Astrocyte of the spinal cord (primary cell): ENCODE measurements at places on chromosomes 16 and 17.
A peak's percentile ranks its signal among the peaks of the same experiment; 100 is the strongest.

DNA sequence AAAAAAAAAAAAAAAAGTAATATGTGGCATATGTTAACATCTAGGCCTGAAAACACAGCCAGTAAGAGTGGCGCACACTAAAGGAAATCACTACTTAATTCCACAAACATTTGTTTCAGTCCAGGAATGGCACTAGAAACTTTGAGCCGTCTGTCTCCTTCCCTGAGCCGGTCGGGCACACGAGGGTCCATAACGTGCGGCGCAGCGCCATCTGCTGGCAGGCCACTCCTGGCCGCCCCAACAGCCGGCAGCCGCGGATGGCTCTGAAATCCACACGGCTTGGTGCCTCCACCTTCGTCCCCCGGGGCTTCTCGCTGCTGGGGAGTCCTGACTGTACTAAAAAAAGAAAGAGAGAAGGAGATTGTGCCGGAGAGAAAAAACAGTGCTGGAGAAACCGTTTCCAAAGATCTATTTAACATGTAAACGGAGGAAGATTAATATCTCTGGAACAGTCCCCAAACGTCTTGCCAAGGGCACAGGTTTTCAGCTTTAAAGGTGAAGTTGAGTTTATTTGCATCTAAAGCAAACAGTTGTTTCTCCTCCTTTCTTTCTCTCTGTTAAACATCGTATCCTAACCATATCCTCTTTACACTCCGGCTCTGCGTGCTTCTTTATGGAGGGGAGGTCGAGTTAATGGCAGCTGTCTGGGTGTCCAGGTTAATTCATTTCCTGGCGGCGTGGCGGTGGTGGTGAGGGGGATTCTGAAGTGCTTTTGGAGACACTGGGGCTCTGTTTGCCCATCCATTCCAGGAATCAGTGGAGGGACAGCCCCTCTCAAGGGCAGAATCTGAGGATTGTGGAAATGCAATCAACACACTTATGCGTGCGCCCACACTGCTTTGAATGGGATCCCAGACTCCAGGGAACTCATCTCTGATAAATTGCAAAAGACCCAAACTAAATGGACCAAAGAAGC lies 611.3 kb upstream of the SALL1 start:
- peak; percentile 81 for DNase-seq

GRCh38 chr16:20879175-20880040 lies 20.8 kb downstream of the DCUN1D3 start:
- DNase-seq: peak; percentile 57

DNA sequence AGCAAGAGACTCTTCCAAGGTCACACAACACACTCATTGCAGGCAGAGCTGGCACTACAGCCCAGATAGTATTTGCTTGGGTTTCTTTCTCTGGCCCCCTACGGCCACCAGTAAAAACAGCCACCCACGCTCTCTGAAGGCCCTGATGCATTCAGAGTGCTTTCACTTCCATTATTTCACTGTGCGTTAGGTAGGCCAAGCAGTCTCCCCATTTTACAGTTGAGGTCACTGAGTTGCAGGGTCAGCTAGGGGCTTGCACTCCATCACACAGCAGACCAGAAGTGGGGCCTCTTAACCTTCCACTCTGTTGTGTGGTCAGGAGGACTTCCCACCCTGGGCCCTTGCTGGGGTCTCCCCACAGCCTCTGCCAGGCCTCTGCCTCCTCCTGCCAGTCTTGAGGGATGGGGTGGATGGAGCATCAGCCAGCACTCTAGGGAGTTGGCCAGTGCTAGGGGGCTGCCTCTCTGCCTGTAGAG lies 2.5 kb downstream of the TBX21 start:
- no peak for DNase-seq

DNA sequence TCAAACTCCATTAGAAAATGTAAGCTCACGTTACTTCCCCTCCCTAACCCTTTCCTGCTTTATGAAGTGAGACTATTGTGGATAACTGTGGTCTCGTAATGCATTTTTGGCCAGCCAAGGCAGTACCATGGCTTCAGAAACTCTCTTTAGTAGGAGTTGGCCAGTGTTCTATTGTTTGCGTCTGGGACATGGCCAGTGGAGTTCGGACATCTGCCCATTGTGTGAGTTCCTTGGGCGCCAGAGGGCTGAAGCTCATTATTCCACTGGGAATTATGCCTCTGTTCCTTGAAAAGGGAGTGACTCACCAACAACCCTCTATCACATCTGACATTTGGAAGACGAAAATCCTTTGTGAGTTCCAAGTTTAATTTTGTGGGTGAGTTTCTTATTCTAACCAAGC lies 319.5 kb upstream of the SOX9 start:
- DNase-seq: peak; percentile 79

DNA sequence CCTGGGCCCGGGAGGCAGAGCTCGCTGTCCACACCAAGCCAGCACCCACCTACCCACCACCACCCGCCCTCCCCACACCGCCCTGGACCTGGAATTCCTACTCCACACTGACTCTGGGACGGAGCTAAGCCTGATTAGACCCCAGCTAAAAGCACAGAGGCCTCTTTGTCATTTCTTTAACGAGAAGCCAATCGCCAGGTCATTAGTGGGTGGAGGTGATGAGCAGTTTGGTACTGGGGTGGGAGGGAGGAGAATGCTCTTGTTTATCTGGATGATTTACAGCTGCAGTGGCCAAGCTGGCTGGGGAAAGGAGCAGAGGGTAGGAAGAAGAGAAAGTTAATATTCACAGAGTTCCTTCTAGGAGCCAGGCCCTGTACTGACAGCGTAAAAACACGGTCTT lies 6.0 kb upstream of the BHLHA9 start:
- DNase-seq: no peak

DNA sequence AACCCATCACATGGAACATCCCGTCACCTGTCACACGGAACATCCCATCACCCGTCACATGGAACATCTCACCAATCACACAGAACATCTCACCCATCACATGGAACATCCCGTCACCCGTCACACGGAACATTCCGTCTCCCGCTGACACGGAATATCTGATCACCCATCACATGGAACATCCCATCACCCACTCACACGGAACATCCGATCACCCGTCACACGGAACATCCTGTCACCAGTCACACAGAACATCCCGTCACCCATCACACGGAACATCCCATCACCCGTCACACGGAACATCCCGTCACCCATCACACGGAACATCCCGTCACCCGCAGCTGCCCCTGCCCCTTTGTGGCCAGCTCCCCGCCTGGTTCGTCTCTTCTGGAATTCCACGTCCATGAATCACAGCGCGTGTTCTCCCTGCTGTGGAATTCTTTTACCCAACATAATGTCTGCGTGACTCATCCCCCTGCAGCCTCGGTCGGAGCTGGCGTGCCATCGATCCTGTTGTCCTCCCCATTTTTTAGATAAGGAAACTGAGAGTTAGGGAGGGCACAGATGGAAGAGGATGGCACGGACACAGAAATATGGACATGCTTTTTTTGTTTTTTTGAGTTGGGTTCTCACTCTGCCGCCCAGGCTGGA lies 5.6 kb downstream of the CPNE7 start:
- peak; percentile 98 for DNase-seq

- DNase-seq: no peak
Observed at GRCh38 chr16:26712876-26713275, 353.9 kb upstream of the C16orf82 start.

GRCh38 chr16:1008085-1008484 lies 26.5 kb downstream of the SOX8 start:
- DNase-seq: no peak

- no peak for DNase-seq
Observed at GRCh38 chr16:30366511-30366910, 3.8 kb downstream of the TBC1D10B start.

GRCh38 chr17:32341857-32342602 lies at the start of gene C17orf75:
Gene C17orf75 (minus strand): TSS chr17:32342173. CDS start chr17:32342139, 34 bp downstream.
- DNase-seq: peak; percentile 77

DNA sequence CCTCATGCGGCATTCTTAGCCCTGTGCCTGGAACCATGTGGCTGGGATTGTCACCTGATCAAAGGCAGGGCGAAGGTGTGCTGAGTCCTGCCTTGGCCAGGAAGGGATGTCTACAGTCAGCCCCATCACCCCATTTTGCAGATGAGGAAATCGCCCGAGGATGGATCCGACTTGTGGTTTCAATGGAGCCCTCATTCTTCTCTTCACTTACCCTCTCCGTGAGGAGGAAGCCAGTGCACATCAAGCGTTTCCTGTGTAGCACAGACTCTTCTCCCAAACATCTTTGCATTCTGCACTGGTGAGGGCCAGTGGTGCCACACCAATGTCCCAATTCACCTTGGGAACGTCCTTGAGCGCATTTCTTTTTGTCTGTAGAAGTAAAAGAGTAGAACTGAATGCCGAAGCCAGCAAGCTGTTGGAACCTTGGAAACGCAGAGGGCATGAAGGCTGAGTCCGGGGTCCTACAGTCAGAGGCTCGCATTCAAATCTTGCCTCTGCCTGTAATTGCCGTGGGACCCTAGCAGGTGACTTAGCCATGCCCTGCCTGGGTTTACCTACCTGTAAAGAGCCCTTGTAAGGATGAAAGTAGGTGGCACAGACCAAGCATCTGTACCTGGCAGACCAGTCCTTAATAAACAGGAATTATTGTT lies 85.4 kb downstream of the IRF8 start:
- no peak for DNase-seq
